Activated naive CD4-positive, alpha-beta T cell treated with Interleukin-2 at 50 U/mL for 16 hours (primary cell): ENCODE measurements at places on chromosomes 12 and 14.

DNA sequence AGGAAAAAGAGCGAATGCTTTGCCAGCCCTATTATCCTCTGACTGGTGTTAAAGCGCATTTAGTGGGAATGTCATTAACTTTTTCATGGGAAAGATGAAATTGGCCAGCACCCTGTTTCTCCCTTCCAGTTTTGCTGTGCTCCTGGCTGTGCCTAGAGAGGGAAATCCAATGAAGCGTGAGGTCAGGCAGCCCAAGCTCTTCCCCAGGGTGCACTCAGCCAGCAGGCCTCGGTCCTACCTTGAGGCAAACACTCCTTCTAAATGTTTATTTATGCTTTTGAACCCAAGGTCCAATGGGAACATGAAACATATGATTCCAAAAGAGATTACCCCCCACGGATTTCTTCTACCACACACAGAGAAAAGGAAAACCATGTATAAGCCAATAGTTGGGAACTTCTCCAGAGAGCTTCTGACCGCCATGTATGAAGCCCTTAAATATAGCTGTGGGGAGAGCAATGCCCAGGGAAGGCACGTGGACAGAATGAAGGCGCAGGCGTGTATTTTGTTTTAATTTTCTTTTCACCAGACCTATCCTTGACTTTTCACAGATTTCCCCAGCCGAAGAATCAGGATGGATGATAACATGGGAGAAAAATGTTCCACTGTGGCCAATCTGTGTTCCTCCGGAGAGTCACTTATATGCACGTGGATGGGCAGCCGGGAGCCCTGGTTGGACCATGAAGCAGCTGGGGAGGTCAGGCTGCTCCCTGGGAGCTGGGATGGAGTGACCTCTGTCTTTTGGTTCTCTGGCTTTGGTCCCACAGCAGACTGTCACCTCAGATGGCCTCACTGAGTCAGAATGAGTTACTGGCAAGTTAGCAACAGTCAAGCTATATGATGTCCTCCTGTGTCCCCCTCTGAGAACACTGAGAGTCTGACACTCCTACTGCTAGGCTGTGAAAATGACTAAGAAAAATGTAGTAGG is 37.3 kb downstream of the GPR135 start:
- no peak for DNase-seq

- DNase-seq, result no peak
These were observed 688 bp upstream of the RASSF3 start for GRCh38 chr12:64609536-64610078.

DNA sequence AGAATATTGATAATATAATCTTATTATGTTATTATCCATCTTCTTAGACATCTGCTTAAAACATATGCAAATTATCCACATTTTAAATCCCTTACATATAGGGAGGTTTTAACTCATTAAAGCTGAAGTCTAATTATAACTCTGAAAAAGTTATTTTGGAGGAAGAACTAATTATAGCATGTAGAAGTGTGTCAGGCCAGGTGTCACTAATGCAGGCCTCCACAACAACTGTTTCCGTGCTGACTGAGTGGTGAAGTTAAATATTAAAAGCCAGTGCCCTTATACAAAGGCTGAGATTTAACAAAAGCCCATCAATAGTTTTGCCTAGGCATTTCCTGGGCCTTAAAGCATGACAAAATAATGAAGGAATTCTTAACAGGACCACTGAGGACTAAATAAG is 157.4 kb downstream of the LRRK2 start:
- no peak for DNase-seq

- DNase-seq, result peak; percentile 42
These were observed 1.4 kb downstream of the AKT1 start for GRCh38 chr14:104794099-104794498.

- DNase-seq, result no peak
These were observed 9.1 kb downstream of the PACS2 start for GRCh38 chr14:105323663-105324062.
